ENCODE measurements at places on chromosomes 7 and 10.
A peak's percentile ranks its signal among the peaks of the same experiment; 100 is the strongest.

GRCh38 chr10:75763652-75764051 lies 332.2 kb downstream of the LRMDA start:
- DNase-seq: no peak

DNA sequence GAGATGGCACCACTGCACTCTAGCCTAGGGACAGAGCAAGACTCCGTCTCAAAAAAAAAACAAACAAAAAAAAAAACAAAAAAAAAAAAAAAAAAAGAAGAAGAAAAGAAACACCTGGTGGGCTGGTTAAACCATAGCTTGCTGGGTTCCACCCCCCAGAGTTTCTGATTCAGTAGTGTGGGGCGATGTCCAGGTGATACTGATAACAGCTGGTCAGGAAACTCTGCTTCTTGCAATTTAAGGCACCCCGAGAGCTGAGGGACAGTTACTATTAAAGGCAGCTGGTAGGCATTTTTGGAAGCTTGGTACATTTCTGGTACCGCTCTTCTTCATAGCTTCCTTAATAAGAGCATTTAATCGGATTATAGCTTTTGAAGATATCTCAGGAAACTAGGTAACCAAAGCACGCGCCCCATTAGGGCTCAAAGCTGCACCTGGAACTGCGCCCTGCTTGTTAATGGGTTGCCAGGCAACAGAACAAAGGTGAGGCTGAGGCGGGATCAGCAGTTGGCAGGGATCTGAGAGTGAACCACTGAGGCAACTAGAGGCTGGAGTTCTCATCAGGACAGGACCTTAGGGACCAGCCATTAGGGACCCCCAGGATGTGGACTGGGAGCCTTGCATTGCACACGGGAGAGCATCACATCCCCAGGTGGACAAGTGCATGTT lies 6.5 kb upstream of the SDK1 start:
- no peak for DNase-seq

- peak; percentile 50 for DNase-seq
Measured at GRCh38 chr10:15802375-15802949, 57.8 kb downstream of the MINDY3 start.

DNA sequence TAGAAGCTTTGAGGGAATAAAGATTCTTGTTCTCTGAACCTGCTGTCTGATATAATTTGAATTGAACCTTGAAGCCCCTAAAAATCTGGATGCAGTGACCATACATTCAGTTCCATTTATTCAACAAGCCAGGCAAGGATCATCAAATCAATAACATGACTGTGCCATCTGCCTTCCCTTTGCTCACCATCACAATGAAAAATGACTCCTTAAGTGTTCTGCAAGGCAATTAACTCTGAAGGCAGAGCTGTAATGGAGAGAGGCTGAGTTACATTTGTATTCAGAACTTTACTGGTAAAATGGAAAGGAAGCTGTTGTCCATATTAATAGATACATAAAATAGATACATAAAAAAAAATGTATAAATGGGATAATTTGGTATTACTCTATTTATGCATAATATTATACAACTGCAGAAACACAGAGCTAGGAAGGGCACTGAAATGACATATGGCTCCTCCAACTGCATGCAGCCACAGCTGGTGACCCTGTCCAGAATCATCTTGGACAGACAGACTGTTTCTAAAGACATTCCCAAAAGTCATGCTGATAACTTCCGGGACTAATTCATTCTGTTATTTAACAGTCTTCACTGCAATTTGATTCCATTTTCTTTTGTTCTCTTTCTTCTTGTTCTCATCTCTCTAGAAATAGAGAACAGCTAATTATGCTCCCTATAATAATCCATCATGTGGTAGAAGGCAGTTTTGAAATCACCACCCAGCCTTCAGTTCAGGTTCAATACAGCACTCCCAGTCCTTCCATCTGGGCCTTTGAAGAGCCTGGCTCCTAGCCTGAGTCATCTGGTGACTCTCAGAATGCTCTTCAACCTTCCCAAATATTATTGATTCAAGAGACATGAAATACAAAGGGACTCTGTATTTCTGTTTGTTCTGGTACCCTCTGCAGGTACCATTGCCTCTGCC lies 412.6 kb downstream of the GFRA1 start:
- DNase-seq: no peak

- no peak for DNase-seq
Measured at GRCh38 chr10:90227786-90228185, 526.4 kb downstream of the KIF20B start.

GRCh38 chr7:43021431-43021830 lies 89.3 kb downstream of the MRPL32 start:
- DNase-seq: no peak

DNA sequence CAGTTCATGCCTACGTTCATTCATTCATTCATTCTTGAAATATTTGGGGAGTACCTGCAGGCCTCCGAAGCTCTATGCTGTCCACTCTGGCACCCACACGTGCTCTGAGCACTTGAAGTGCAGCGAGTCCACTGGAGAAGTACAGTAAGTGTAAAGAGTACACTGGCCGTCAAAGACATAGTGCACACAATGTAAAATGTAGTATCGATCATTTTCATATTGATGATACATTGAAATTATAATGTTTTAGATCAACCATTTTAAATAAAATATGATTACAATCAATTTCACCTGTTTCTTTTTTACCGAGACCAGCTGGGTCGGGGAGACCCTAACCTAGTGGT lies 37.0 kb upstream of the PURB start:
- no peak for DNase-seq

DNA sequence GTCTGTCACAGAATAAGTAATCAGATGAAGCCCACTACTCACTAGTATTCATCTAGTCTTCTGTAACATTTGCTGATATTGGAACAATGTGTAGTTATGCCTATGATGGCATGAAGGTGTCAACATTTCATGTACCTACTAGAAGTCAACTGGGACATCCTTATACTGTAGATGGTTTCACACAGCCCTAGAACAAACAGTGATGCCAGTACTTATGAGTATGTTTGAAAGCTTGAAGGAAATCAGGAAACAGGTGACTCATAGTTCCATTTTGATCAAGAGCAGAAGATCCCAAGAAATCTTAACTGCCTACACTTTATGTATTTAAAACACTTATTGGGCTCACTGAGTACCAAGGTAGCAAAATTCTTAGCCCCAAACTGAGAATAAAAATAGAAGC lies 1519.6 kb downstream of the REEP3 start:
- no peak for DNase-seq

DNA sequence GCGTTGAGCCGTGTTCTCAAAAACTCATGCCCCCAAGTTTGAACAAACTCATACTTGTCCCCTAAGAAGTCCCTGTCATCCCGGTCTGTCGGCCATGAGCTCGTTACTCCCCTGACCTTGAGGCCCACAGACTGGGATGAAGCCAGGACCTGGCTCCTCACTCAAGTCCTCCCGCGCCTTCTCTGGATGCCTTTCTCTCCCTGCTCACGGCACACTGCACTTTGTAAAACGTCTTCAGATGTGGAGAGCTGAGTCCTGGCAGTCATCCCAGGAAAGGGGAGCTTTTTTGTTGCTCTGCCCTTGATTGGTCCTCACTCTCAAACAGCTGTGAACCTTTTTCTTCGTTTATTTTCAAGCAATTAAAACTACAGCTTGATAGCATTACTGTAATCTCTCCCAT lies 110.8 kb downstream of the JAZF1 start:
- DNase-seq: no peak

DNA sequence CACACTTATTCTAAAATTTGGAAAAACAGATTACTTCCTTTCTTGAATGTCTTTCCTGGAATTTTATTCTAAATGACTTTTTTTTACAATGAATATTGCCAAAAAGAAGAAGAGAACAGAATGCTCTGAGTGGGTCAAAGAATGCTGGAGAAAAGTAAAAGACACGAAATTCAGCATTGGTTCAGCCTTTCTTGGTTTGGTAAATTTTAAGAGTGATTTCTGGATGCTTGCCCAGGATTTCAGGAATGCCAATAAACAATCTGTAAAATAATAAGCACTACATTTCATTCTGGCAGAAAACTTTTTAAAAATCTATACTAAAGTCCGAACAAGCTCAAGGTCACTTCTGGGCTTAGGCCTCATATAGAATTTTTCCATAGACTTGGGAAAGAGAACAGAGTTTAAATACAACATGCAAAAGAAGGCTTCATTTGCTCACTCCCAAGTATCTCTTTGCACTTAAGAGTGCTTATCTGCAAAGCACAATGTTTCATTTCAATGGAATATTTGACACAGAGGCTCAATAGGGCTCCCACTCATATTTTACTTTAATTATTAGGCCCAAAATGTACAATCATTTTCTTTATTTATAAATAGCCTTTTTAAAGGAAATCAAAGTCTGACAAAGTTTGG lies 359.5 kb upstream of the ANKRD30A start:
- no peak for DNase-seq

- peak; percentile 60 for DNase-seq
Measured at GRCh38 chr10:35355971-35356724, 19.8 kb downstream of the CCNY start.

- DNase-seq: peak; percentile 70
Measured at GRCh38 chr7:155198901-155199845, 98.5 kb upstream of the INSIG1 start.

- no peak for DNase-seq
Measured at GRCh38 chr10:84234479-84234878, 6.9 kb downstream of the LRIT1 start.

- DNase-seq: no peak
Measured at GRCh38 chr7:95989301-95989700, 216.9 kb downstream of the DYNC1I1 start.
